ENCODE measurements at places on chromosomes 7 and 10.

DNA sequence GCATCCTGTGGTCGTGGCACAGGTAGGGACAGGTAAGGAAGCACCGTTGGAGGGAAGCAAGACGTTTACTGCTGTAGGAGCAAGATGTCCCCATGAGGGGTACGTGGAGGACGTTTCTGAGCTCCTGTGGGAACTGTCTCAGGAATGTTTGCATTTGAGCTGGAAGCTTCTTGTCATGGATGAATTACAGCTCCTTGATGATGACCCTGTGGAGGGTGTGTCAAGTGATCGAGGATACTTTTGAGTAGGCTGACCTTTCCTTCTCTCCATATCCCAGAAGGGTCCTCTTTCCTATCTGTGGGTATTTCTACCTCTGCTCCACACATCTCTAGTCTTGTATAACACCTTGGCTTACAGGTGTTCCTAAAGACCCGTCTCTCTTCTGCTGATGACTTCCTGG, 94.8 kb downstream of the PFKFB3 start:
- DNase-seq = no peak

GRCh38 chr7:16961641-16962040, 79.9 kb upstream of the AGR3 start:
- DNase-seq = no peak

GRCh38 chr10:34520084-34520483, 295.0 kb downstream of the PARD3 start:
- no peak for DNase-seq

- DNase-seq = no peak
Observed at GRCh38 chr7:93245525-93246432, 13.6 kb downstream of the VPS50 start.

Measured in T-cell (primary cell).